ENCODE measurements at places on chromosomes 16 and 17. TPM values are rescaled to one million over a fixed set of nuclear protein-coding genes. Genes with fewer than 3 reads are reported as not detected.
A peak's percentile ranks its signal among the peaks of the same experiment; 100 is the strongest.

- no peaks in the 10 kb centered on the region for H3K36me3 ChIP-seq
- H3K4me1 ChIP-seq, result peaks cover 12% of the 10 kb centered on the region
- no peak overlapping the region for H3K4me3 ChIP-seq
- no peaks in the 10 kb centered on the region for H3K27me3 ChIP-seq
- peak overlapping the region; percentile 66 for H3K27ac ChIP-seq
These were observed 23.6 kb downstream of the SEZ6 start for GRCh38 chr17:28982131-28982793.

DNA sequence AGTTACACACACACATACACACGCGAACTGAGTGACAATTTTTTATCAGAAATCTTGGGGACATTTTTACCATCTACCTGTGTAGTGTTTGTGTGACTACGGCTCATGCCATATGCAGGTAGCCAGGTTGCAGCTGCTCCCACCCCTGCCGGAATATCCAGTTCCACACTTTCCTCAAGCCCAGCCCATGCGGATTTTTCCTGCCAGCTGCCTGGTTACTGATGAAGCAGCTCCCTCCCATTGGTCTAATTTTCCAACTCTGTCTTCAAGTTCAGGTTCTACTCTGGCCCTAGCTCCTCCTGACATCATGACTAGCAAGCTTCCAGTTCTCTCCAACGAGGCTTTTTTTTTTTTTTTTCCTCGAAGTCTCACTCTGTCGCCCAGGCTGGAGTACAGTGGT is 4.8 kb downstream of the GSG1L2 start:
- H3K4me3 ChIP-seq, result no peak overlapping the region
- H3K4me1 ChIP-seq, result no peaks in the 10 kb centered on the region
- no peak overlapping the region for H3K27ac ChIP-seq
- DNase-seq, result no peak

GRCh38 chr17:21381076-21381706 is 5.0 kb downstream of the KCNJ12 start:
- peaks cover 42% of the 10 kb centered on the region for H3K4me1 ChIP-seq
- no peaks in the 10 kb centered on the region for H3K27me3 ChIP-seq
- H3K36me3 ChIP-seq, result no peaks in the 10 kb centered on the region
- DNase-seq, result no peak

DNA sequence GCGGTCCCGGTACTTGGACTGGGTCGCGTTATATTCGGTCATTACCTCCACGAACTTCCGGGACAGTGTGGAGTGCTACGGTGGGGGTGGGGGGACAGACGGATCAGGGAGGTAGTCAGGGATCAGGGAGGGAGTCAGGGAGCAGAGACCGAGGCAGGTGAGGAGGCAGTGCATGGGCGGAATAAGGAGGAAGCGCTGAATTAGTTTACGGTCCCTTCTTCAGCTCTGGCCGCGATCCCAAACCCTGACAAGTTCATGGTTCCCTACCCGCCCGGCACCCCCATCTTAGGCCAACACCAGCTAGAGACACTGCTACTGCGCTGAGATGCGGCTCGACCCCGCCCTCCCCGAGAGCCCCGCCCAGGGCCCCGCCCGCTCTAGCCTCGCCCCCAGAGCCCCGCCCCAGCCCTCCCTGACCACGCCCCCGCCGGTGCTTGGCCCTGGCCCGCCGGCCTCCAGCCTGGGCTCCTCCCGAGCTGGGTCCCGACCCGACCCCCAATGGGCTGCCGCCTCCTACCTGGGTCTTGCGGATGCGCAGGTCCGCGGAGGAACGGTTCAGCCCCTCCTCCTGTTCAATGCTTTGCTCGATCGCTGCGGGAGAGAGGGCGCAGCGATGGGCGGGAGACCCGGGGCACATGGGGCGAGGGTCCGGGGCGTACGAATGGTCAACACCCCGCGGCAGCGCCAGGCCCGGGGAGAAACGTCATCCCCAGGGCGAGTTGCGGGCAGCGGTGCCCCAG is 12.1 kb downstream of the HSD3B7 start:
- no peaks in the 10 kb centered on the region for H3K27me3 ChIP-seq
- peak overlapping the region; percentile 40 for H3K27ac ChIP-seq
- peaks cover 25% of the 10 kb centered on the region for H3K4me1 ChIP-seq
- H3K36me3 ChIP-seq, result no peaks in the 10 kb centered on the region

- DNase-seq, result no peak
- H3K4me1 ChIP-seq, result peaks cover 10% of the 10 kb centered on the region
- no peaks in the 10 kb centered on the region for H3K36me3 ChIP-seq
- H3K27ac ChIP-seq, result peak overlapping the region; percentile 69
- no peaks in the 10 kb centered on the region for H3K27me3 ChIP-seq
These were observed 124.8 kb upstream of the ERCC4 start for GRCh38 chr16:13795131-13795530.

DNA sequence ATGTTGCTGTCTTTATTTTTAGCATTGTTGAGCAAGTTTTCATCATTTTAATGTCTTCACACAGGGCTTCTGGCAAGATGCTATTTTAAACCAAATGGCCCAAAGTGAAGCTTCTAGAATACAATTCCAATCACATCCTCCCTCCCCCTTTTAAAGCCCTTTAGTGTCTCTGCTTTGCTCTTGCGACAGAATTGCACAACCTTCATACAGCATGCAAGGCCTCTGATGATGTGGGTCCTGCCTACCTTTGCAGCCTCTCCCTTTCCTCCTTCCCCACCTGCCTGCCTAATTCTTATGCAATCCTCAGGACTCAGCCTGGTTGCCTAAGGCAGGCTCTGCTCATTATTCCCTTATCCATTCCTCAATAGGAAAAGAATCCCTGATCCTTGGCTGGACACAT is 381.7 kb downstream of the SLC39A11 start:
- DNase-seq, result no peak
- H3K4me3 ChIP-seq, result no peak overlapping the region
- H3K4me1 ChIP-seq, result no peaks in the 10 kb centered on the region
- no peak overlapping the region for H3K27ac ChIP-seq

DNA sequence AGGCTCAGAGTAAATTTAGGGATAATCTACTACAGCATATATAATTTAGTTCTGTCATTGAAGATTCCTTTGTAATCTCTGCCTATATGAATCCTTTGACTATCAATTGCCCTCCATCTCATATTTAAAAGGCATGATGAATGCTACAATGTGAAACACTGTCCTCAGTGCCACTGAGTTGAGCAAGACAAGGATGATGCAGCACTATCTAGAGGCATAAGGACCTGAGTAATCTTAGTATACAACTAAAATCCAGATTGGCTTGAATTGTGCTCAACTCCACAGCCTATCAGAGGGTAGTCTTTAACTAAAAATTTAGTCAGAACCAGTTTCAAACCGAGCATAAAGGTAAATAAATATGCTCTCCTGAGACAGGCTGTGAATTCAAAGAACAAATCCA is 11.6 kb upstream of the STRADA start:
- H3K4me3 ChIP-seq, result no peak overlapping the region
- peaks cover 100% of the 10 kb centered on the region for H3K36me3 ChIP-seq
- no peak for DNase-seq
- no peaks in the 10 kb centered on the region for H3K27me3 ChIP-seq
- no peak overlapping the region for H3K27ac ChIP-seq

DNA sequence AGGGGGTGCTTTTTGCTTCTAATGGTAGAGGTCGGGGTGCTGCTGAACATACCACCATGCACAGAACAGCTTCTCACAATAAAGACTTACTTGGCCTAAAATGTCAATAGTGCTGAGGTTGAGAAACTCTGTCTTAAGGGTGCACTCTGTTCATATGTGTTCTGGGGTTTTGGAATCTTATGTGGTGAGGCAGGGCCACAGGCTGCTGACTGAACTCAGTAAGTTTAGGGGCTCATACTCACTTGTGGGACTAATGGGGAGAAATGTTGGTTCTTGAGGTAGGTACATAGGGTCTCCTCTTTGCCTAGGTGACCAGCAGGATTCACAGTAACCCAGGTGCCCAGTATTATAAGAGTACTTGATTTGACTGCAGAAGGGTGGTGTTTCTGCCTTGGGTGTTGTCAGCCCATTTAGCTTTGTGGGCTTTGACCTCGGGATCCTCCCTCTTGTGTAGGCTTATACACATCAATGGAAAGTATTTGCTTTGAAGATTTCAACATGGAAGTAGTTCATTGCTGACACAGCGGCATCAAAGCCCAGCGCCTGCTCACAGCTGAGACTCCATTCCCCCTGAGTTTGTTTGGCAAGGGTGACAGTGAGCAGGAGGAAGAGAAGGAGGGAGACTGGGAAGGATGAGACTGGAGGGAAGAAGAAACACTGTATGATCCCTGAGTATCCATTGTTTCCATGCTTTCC is 17.2 kb downstream of the SLC7A6 start:
- no peak for DNase-seq
- H3K36me3 ChIP-seq, result no peaks in the 10 kb centered on the region
- peak overlapping the region; percentile 71 for H3K27ac ChIP-seq
- H3K4me1 ChIP-seq, result peaks cover 75% of the 10 kb centered on the region
- no peaks in the 10 kb centered on the region for H3K27me3 ChIP-seq

DNA sequence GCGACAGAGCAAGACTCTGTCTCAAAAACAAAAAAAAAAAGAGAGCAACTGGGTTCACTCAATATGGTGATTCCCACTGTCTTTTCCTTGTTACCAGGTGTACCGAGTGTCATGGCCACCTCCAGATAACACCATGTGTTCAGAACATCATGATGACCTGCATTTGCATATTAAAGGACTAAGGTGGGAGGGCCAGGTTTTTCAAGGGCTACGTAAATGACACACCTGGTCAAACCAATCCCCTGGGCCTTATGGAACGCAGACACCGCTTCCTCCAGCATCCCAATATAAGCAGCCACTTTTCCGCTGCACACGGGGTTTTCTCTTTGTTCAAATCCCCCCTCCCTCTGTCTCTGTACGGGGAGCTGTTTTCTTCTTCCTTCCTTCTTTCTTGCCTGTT is 29.3 kb downstream of the WSCD1 start:
- no peaks in the 10 kb centered on the region for H3K36me3 ChIP-seq
- no peaks in the 10 kb centered on the region for H3K27me3 ChIP-seq
- H3K4me1 ChIP-seq, result peaks cover 11% of the 10 kb centered on the region
- H3K27ac ChIP-seq, result peak overlapping the region; percentile 76
- no peak for DNase-seq

DNA sequence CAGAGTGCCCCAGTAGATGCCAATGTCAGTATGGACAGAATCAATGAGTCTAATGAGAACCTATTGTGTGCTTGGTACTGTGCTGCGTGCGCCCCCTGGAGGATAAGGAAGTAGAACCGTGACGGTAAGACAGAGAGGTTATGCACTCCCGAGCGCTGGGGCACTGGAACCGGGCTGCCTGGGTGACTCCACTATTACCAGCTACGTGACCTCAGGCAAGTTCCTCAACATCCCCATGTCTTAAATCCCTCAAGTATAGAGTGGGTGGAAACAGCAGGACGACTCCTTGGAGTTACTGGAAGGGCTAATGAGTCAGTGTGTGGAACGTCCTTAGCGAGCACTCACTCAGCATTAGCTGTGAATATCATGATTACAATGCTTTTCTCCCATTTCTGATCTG is 16.2 kb downstream of the CHST4 start:
- H3K27ac ChIP-seq, result no peak overlapping the region
- no peaks in the 10 kb centered on the region for H3K36me3 ChIP-seq
- no peak overlapping the region for H3K4me3 ChIP-seq
- H3K4me1 ChIP-seq, result no peaks in the 10 kb centered on the region
- peaks cover 7% of the 10 kb centered on the region for H3K27me3 ChIP-seq

DNA sequence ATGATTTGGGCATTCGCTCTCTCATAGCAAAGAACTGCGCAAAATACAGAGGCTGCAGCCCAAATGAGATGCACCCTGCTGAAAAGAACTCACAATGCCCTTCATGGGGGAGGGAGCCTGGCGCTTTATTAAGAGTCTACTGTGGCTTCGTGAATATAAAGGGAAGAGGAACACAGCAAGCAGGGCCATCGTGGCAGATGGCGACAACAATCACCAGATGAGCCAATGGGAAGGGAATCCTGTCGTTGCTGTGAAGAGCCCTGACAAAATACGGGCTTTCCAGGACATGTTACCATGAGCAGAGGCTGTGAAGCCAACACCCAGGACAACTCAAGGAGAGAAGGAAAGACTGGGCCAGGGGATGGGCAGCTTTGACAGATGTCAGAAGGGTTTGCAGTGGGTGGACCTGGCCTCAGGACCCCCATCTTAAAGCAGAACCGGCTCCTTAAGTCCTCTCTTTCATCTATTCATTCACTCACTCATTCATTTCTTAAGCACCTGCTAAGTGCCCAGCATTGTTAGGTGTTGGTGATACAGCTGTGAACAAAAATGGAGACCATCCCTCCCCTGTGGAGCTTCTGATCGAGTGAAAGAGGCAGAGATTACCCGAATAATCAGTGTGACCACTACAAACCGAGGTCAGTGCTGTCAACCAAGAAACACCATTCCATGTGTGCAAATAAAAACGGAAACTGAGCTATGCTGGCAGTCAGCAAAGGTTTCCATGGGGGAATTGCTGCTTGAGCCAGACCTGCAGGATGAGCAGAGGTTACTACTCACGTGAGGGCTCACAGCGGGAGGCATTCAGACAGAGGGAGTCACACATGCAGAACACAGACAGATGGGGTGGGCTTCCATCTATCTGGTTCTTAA is 125.8 kb downstream of the DYNLRB2 start:
- no peak overlapping the region for H3K4me3 ChIP-seq
- no peaks in the 10 kb centered on the region for H3K36me3 ChIP-seq
- no peak overlapping the region for H3K27ac ChIP-seq
- no peak for DNase-seq

DNA sequence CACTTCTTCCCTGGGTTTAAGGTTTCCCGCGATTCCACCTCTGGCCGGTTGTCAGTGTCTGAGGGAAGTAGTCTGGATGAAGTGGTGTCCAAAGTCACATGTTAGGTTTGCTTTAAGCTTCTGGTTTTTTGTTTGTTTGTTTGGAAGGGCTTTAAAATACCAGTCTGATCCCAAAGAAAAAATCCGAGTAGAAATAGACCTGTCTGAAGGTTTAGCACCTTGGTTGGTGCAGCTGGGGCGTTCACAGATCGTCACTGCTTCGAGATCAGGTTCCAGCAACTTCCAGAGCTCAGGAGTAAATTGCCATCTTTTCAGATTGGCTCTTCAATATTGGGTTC is 567 bp downstream of the TMEM97 start:
- no peak for DNase-seq
- H3K27ac ChIP-seq, result no peak overlapping the region
- H3K36me3 ChIP-seq, result no peaks in the 10 kb centered on the region

GRCh38 chr17:49216953-49217650 is 6.6 kb downstream of the ABI3 start:
- peaks cover 16% of the 10 kb centered on the region for H3K27me3 ChIP-seq
- peak; percentile 50 for DNase-seq
- H3K4me1 ChIP-seq, result peaks cover 56% of the 10 kb centered on the region
- peaks cover 10% of the 10 kb centered on the region for H3K36me3 ChIP-seq
- peak overlapping the region; percentile 68 for H3K27ac ChIP-seq
- no peak overlapping the region for H3K4me3 ChIP-seq

DNA sequence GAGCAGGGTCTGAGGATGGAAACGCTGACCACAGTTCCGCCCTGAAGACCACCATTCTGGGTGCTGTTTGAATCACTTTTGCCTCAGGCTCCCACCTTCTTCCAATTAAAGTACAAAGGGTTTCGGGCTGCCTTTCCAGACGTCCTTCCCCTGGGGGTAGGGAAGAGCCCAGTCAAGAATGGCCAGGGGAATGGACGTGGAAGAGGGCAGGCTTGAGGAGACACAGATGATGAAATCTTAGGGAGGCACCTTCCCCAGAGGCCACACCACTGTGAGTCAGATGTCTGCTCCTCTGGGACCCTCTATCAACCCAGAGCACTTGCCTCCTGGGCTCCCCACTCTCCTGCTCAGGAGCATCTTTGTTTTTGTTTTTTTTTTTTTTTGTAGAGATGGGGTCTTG is 27.5 kb upstream of the MTSS2 start:
- no peaks in the 10 kb centered on the region for H3K27me3 ChIP-seq
- H3K27ac ChIP-seq, result no peak overlapping the region
- H3K4me1 ChIP-seq, result peaks cover 30% of the 10 kb centered on the region
- H3K36me3 ChIP-seq, result no peaks in the 10 kb centered on the region
- no peak overlapping the region for H3K4me3 ChIP-seq

SNX20 gene
- 0.57 TPM for total RNA-seq

RASL10B gene
- 11.0 TPM for total RNA-seq

NPIPA3 gene
- total RNA-seq, result not detected

GIT1 gene
- 28.6 TPM for total RNA-seq

PLEKHG4 gene
- 0.25 TPM for total RNA-seq

TP53TG3C gene
- not detected for total RNA-seq

ADGRG3 gene
- total RNA-seq, result 0.90 TPM
